ENCODE measurements at places on chromosomes 4 and X.

DNA sequence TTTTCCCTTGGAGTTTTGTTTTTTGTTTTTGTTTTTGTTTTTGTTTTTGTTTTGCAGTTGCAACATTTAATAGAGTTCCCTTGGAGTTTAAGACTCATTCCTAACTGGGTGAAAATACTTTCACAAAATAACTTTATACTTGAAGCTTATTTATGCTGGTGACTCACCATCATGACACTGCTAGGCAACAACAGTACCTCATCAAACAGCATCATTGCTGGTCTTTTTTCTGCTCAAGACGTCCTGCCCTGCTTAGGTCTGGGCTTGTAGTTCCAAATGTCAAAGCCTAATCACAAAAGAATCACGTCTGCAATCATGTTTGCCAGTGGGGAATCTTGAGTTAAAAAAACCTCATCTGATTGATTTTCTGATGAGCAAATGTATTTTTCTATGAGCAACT lies 105.7 kb upstream of the PRPS2 start:
- DNase-seq = no peak

DNA sequence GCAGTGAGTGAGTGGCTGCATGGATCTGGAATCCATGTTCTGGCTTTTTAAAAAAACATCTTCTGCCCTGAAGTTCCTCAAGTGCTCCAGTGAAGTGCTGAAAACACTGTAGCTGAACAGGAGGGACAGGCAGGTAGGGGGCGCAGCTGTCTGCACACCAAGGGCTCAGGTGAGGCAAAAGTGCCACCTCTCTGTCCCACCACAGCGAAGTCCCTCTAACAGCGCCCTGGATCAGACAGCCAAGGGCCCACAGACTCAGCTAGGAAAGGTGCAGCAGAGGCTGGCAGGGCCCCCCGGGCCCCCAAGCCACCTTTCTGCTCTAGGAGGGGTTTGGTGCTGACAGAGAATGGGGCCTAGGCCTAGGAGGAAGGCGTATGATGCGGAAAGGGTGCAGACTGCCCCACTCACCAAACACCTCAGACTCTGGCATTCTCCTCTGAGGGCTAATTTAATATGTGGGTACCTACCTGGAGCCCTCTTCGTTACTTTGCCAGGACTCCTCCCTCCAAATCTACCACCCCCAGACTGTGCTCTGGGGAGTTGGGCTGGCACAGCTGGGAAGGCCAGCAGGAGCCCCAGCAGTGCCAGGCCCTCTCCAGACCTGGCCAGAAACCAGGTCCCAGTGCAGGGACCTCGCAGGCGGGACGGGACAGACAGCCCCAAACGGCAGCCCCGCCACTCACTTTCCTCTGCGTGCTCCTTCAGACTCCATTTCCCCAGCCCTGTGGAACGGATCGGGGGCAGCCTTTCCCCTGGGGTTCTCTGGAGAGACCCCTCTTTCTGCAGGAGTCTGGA lies 73.7 kb downstream of the ENPP6 start:
- no peak for DNase-seq

- DNase-seq = no peak
Measured at GRCh38 chrX:725971-726370, 95.4 kb downstream of the SHOX start.

- no peak for DNase-seq
Measured at GRCh38 chr4:5858020-5858769, 34.7 kb downstream of the CRMP1 start.

GRCh38 chrX:10112510-10112909 lies 44.3 kb upstream of the CLCN4 start:
- DNase-seq = no peak

- no peak for DNase-seq
Measured at GRCh38 chr4:48212165-48212564, 57.5 kb downstream of the TEC start.

- DNase-seq = no peak
Measured at GRCh38 chr4:172953896-172954568, 214.6 kb upstream of the GALNT7 start.

DNA sequence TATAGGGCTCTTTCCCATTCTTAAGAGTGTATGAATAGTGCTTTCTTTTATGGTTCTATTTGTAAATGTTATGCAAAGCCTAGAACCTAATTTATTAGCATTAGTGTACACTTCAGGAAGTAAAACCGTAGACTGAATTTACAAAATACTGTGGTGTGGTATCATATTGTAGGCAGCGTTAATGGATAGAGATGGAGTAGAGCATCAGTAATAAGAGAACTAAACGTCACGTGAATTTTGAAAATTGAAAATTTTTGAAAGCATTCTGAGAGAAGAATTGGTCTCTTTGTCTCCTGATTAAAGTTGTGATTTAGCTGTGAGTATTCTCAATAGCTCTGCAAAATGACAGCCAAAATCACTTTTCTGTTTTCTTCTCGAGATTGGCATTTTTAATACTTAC lies 2.9 kb downstream of the STIM2 start:
- DNase-seq = no peak

DNA sequence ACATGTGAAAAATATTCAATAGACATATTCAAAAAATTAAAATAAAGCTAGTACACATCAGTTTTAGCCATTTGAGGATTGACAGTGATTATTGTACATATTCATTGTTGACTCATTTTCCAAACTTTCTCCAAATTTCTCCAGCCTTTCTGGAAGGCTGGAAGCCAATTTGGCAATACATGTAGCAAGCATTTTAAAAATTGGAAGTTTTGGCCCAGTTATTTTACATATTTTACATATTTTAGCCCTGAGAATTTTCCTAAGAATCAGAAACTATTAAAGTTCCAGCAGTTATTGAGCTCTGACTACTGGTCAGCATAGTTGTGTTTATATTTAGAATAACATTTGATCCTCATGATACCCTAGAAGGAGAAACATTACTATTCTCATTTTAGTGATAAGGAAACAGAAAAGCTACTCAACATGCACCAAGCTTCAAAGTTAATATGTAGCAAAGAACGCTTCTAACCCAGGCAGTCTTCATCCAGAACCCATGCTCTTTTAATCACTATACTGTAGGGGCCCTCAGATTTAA lies 3.2 kb downstream of the CABS1 start:
- no peak for DNase-seq

DNA sequence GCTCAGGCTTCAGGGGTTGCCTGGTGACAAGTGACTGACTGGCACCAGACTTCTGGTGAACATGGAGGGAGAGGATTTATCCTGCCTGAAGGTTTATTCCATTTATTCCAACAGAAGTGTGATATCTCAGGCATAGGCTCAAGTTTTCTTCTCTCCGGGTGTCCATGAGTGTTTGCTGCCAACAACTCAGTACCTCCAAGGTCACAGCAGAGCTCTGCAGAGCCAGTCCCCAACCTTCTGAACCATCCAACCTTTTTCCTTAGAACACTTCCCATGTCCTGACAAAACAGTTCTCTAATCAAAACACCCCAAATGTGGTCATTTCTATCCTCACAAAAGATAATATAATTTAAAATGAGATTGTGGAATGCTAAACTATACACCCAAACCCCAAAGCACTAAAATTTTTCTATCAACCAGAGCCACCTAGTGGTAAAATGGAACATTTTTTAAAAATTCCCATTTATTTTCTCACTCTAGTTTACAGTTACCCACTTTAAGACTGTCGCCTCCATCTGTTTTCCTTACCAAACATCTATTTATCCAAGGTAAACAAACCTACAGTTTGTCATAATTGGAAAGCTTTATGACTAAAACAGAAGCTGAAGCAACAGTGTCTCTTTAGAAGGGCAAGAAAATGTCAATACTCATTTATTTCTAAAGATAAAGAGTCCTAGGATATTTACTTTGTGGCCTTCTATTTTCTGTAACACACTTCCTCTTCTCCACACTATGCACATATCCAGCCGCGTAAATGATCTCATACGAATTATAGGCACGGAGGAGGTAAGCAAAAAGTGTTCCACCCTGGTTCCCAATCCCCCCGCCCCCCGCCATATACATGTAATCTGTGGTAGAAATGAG lies 39.5 kb downstream of the TMEM154 start:
- DNase-seq = no peak
